ENCODE measurements at places on chromosomes 3 and 15. TPM values are rescaled to one million over a fixed set of nuclear protein-coding genes. Genes with fewer than 3 reads are reported as not detected.

SATB1 gene
- total RNA-seq = 18.0 TPM

EFCC1 gene
- total RNA-seq = not detected

HHATL gene
- total RNA-seq = not detected

AHSG gene
- total RNA-seq = not detected

HTR3E gene
- not detected for total RNA-seq

SPINK8 gene
- total RNA-seq = not detected

BMF gene
- 31.0 TPM for total RNA-seq

ZNF620 gene
- 4.2 TPM for total RNA-seq

- DNase-seq = peak; percentile 44
These were observed 455.5 kb downstream of the ERC2 start for GRCh38 chr3:56012721-56013120.

GRCh38 chr3:65396078-65396477 is 642.6 kb downstream of the MAGI1 start:
- DNase-seq = no peak

- no peak for DNase-seq
These were observed 107.8 kb upstream of the BOC start for GRCh38 chr3:113103588-113103987.

DNA sequence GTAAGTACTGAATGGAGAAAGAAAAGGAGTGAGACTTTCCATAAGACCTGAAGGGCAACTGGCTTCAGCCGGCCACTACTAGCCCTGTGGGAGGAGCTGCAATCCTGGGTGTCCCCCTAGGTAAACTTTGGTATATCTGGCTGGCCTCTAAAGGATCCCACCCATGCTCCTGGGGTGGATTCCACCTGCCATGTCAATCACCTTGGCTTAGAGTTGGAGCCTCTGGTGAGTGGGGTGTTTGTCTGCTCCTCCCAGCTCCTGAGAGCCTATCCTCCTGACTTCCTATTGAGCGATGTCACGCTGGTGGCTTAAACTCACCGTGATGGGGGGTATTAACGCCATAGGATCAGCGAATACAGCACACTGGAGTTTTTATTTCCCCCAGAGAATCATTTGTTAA is 2.6 kb downstream of the SPTBN5 start:
- no peak for DNase-seq

DNA sequence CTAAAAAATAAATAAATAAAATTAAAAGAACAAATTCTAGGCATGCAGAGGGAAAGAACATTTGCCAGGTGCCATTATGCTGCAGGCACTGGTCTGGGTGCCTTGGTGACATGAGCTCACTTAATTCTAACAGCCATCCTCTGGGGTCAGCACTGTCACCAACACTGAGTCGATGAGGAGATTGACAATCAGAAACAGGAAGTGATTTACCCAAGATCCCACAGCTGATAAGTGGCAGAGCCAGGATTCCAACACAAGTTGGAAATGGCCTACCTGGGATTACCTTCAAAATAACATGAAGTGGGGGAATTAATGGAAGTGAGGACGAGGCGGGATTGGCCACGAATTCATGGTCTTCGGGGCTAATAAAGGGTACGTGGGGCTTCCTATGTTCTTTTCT is 3.6 kb downstream of the PLIN1 start:
- no peak for DNase-seq

DNA sequence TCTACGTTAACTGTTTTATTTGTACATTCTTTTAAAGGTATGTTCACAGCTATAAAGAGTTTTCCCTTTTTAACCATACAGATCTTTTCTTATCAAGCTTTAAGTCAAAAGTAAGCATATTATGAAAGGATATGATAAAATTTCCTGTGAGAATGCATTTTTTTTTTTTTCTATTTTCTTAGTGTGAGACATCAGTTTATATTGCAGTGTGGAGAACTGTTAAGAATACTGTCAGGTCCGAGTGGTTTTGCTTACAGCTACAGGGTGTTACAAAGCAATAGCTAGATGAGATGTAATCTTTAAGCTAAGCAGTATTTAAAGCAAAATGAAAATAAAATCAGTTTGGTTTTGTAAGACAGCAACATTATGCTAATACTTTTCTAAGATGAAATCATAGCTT is 133.2 kb downstream of the SLC25A26 start:
- DNase-seq = no peak

DNA sequence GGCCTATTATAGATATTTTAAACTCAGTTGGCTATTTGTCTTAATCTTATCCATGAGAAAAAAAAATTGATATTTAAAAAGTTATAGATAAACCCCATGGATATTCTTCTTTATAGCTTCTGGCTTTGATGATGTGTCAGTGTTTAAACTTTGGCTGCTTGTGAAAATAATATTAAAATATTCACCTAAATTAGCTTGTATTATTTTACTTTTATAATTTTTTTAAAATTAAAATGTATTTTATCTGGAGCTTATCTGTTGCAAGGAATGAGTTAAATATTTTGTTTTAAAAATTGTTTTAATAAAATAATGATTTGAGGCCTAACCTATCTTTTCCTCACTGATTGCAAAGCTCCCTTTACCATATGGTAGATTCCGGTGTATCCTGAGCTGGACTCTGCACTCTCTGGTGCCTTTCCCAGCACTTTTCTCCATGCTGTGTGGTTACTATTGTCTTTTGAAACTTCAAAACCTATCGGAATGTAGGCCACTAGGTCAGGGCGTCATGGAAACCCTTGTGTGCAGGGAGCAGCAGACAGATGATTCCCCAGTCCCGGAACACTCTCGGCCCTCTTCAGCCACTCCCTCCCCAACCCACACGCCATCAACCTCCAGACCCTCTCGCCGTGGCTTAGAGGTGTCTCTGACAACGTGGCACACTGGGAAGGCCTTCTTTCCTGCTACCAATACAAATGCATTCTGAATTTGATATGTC is 252.3 kb upstream of the ATP10A start:
- DNase-seq = no peak

Data from astrocyte (in vitro differentiated cells and primary cell).